NCI-H1436 (cell line): ENCODE measurements at places on chromosomes 7 and 10.

GRCh38 chr7:124152859-124153692, 120.2 kb upstream of the TMEM229A start:
- no peak for DNase-seq

DNA sequence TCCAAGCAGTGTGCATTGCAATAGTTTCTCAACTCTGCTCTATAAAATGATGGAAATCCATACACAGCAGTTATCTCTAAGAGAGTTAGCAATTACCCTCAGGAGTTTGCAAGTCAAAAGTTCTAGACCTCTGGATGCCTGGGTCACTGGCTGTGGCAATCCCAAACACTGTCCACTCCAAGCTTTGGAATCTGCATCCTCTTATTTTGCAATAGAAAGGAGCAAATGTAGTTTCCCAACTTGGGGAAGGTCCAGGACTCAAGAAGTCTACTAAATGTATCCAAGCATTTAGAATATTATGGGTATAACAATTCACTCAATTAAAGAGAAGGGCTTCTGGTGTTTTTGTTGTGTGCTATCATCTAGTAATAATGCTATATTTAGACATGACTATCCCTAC, 131.3 kb upstream of the NRP1 start:
- no peak for DNase-seq

DNA sequence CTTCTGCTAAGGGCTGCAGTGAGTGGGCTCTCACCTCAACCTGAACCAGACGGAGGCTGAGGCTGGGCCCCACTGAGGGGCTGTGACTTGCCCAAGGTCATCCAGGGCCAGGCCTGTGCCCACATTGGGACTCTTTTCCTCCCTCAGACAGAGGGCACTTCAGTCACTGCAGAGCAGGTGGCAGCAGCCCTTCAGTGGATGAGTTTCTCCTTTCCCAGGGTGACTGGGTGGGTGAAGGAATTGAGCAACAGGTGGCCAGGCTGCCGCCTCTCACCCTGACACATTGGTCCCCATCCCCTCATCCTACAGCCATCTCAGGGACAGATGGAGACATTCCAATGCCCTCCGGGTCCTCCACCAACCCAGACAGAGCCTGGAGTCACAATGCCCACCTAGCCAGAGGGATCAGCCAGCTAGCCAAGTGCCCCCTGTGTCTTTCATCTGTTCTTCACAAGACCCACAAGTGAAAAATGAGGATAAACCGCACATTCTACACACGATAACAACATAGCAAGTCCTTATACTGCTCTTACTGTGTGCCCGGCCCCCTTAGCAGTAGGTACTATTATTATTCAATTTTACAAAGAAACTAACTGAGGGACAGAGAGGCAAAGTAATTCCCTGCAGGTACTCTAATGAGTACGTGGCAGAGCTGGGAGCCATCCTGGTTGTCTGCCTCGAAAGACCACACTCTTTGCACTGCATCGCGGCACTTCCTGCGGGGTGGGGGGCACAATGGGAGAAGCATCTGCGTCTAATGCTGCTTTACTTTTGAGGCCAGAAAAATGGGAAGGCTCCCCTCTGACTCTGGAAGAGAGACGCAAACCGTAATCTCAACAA, 1.7 kb upstream of the SLC18A3 start:
- DNase-seq = no peak

DNA sequence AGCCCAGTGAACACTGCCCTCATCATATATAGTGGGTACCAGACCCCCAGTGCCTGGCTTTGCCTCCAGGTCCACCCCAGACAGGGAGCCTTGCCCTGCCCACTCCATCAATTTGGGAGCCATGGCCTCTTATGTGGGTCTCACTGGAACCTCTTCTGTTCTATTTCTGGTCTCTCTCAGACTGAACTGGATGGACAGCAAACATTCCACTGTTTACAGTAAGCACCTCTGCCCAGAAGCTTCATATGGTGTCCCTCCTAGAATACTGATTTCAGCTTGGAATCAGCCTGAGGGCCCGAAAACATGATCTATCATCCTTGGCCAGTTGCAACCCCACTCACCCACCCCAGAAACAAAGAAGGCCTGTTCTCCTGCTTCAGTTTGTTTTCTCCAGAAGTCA, 81.0 kb upstream of the SLF2 start:
- no peak for DNase-seq

DNA sequence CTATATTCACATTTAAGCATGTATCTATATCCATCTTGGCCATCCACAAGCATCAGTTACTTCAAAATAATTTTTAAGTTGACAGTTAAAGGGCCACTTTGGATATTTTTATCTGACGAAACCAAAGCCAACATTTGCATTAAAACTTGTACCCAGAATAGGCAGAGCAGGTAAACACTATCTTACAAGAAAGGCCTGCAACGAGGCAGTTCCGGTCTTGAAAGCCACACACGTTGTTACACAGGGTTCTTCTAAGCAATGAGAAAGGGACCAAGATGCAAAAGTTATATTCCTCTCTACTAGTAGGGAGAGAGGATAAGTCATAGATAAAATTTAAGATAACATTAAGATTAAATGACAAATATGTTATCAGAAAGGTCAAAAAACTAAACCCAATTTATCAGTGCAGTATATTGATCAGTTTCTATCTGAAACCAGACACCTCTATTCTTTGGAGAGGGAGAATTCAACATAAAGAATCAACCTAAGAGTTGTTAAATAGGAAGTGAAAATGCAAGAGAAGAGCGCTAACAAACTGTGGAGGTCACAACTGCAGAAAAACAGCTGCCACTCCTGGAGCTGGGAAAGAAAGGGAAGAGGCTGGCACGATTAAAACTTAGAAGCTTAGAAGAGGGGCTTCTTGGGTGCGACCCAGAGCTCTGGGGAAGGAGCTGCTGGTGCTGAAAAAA, 701.3 kb downstream of the TNS3 start:
- no peak for DNase-seq

GRCh38 chr10:97016728-97017473, 168.9 kb downstream of the SLIT1 start:
- DNase-seq = no peak

DNA sequence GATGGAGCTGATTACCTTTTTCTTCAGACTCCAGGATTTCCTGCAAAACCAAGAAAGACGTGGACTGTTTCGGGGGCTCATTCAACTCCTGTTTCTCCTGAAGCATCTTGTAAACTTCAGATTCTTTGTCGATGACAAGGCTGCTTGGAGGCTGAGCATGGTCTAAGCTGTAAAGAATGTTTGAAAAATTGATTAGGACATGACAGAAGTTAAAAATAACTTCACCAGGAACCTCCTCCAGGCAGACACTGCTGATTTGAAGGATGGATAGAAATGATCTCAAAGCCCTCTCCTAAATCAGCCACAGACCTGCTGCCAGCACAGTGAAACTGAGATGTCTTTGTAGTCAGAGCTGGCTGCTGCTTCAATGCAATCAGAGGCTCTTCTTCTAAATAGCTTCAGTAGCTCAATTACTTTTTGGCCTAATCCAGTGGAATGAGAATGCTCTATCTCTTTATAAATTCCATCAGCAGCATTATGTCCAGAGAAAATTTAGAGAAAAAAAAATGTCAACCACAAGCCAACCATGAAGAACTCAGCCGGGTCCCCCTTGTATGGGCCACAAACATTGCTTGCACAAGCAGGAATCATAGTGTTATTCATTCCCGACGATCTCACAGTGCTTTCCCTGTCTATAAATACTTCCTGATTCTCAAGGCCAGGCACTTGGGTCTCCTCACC, 43.5 kb downstream of the PDLIM1 start:
- DNase-seq = no peak

DNA sequence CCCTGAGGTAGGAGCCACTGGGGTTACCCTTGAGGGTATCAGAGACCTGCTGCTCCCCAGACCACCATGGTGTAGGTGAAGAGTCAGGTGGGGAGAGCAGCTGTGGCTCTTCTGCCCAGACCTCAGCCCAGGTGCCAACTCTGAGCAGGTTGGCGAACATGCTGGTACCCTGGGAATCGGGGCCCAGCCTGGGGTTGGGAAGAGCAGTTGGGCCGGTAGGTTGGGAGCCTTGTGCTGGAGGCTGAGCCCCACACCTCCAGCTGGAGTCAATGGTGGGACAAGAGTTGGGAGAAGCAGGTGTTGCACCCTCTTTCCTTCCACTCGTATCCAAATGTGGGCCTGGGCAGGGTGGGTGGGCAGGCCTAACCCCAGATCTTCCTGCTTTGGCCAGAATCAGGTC, 114.5 kb downstream of the CDH23 start:
- no peak for DNase-seq

DNA sequence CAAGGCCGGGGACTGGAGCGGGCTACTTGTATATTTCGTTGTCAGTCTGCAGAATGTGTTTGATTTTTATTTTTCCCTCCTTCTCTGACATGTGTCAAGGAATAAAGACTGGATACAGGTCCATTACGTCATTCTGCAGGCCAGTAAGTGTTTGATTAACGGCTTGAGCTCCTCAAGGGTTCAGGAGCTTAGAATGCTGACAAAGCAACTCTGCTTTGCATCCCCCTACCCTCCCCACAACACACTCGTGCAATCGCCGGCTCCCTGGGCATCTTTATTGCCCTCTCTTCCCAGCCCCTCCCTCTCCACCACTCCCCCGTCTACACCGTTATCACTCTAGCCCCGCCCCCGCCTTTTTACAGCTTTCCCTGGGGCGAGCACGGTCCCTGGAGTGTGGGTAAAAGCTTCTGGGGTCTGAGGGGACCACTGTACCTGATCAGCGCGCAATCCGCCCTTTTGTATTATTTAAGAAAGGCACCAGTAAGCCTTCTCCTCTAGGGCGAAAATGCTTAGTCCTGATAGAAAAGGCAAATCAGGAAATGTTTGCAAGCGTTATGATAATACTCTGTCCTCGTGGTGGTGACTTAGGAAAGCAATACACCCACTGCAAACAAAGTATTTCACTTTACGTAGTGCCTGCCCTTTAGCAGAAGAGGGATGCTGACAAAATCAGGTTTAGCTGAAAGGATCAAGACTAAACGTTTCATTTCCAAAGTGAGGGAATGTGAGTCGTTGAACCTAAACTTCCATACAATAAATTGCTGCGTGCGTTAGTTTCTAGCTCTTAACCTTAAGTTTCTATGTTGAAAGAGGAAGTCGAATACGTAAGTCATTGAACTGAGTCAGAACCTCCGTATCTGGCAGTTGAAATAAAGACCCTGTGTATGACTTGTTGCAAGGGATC, 1.4 kb upstream of the CREB5 start:
- DNase-seq = peak; percentile 12

- DNase-seq = no peak
Measured at GRCh38 chr7:149196705-149197171, 1.4 kb downstream of the ZNF282 start.

DNA sequence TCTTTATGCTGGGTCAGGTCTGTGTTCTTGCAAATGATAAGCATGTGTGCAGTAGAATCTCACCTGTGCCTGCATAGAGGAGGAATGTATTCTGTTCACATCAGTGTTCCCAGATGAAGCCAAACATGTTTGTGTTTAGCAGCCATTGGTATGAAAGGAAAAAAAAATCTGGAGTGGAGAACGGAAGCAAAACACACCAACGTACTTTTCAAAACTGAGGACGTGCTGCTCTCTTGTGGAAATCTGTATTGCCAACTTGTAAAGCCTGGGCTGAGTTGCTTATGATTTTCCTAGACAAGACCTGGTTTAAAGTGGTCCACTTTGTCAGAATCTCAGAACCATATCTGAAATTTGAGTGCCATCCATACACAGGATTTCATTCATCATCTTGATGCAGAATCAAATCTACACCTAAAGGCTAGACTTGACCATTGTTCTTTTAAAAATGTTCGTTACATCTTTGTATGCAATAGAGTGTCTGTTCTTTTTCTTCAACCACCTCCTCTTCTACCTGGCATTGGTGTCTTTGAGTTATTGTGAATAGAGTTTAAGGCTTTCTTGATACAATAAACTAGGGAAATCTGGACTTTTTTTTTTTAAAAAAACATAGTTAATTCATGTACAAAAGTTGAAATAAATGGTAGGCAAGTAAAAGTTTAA, 367.7 kb downstream of the PHF14 start:
- DNase-seq = peak; percentile 43

DNA sequence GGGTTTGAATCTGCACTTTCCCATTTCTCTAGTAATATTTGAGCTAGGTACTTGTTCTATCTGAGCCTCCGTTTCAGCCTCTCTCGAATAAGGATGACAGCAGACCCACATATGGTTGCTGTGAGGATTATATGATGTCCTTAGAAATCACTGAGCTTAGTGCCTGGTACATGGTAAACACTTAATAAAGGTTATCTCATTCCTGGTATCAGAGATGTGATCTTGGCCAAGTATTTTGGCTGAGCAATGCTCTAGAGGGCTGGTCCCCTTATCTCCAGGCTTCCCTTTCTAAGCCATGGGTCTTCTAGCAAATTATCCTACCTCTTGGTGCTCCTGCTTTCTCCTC, 407 bp upstream of the MKRN1 start:
- no peak for DNase-seq

- DNase-seq = no peak
Measured at GRCh38 chr7:32616625-32617024, 121.3 kb downstream of the AVL9 start.

GRCh38 chr7:108231221-108231620, 101.1 kb upstream of the LAMB4 start:
- DNase-seq = no peak

DNA sequence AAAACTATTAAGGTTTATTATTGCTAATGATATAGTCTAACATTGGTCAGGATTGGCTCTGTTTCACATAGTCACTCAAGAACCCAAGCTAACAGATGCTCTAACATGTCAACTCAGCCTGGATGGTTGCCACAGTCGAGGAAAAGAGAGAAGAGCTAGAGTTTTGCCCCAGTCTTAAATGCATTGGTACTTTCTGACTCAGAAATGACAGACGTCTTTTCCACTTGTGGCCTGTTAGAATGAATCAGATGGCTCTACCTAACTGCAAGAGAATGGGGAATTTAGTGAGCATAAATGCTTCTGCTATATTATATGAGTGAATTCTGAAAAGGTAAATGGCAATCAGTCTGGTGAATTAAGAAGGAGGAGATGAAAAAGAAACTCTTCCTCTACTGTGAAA, 13.9 kb downstream of the HECTD2 start:
- no peak for DNase-seq

- DNase-seq = no peak
Measured at GRCh38 chr7:73644688-73645286, 20.5 kb upstream of the MLXIPL start.

GRCh38 chr10:120770496-120770895, 80.7 kb upstream of the WDR11 start:
- DNase-seq = no peak

DNA sequence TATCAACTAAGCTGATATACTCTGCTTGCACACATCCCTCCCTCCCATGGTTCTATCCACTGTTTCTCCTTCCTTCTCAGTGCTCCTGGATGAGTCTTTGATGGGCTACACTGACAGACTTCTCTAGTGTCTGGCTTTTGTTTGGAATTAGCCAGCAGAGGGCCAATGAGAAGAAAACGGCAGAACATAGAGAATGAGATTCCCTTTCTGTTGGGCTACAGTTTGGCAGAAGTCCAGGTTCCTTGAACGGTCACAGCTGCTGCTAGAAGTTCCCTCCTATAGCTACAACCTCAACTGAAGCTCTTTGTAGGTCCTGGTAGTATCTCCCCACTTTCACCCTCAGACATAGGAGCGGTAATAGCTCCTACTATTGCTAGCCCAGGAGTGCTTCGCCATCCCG, 251.1 kb upstream of the LRRN3 start:
- DNase-seq = peak; percentile 55

- DNase-seq = no peak
Measured at GRCh38 chr10:49037187-49037586, 78.1 kb downstream of the VSTM4 start.

- DNase-seq = peak; percentile 96
Measured at GRCh38 chr10:104707602-104708459, 66.7 kb downstream of the SORCS3 start.

- DNase-seq = no peak
Measured at GRCh38 chr10:21623291-21623690, 89.3 kb downstream of the MLLT10 start.

GRCh38 chr7:20797462-20798080, 10.9 kb upstream of the SP8 start:
- DNase-seq = peak; percentile 21
